ENCODE measurements at places on chromosomes 3 and 15.
A peak's percentile ranks its signal among the peaks of the same experiment; 100 is the strongest.

- DNase-seq, result no peak
Measured at GRCh38 chr3:14925729-14926591, 21.4 kb upstream of the NR2C2 start.

DNA sequence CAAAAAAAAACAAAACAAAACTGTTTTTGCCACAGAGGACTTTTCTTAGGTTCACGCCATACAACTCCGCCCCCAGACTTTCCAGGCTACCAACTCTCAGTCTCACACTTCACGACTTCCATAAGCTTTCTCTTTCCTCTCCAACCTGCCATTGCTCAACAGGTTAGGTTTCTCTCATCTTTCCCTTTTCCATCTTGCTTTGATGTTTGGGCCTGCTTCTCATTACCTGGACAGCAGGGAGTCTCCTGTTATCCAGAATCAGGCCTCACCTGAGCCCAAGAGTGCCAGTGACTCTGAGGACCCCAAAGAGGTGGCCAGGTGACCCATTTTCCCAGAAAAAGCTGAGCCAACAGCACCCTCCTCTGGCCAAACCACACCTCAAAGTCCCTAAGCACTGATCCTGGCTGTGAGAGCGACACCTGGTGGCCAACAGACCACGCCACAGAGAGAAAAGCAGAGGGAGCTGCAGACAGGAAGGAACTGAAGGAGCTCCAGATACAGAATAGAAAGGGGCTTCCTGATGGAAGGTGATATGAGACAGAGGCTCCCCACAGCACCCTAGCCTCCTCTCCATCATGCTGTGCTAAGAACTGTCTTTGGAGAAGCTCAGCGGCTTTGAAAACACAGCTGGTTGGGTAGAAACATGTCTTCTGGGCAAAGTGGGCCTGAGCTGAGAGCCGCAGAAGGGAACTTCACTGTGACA, 4.0 kb downstream of the CCDC51 start:
- DNase-seq, result peak; percentile 70

DNA sequence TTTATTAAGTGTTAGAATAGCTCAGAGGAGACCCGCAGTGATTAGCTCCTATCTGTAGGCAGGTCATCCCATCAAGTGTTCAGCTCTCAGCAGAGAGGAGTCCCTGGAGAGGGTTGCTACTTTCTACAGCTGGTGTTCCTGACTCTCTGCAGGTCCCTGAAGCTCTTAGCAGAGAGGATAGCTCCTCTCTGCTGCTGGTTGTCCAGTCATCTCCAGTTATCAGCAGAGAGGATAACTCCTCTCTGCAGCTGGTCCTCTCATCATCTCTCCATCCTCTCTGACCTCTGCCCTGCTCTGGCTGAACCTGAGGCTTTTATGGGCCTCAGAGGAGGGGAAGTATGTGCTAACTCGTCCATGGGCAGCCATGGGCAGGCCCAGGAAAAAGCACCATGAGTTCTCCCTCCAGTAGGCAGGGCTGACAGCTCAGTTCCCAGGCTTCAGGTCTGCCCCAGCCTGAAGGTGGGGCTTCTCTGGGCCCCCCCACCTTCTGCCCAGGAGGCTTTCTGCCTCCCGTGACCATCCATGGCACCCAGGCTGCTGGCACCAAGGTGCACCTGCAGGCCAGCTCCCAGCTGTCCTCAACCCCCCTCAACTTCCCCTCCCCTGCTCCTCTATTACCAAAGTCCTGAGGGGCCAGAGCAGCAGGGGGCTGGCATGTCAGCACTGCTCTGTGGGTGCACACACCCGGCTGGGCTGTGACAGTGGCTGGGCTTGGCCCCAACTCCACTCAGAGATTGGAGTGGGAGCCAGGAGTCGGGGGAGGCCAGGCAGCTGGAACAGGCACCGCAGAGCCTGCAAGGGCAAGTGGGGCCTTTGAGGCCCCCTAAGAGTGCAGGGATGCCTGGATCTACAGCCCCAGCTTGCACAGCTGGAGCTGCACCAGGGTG, 98.9 kb upstream of the FRMD4B start:
- DNase-seq, result no peak

GRCh38 chr15:64515196-64515595, 54.8 kb downstream of the ZNF609 start:
- no peak for DNase-seq

DNA sequence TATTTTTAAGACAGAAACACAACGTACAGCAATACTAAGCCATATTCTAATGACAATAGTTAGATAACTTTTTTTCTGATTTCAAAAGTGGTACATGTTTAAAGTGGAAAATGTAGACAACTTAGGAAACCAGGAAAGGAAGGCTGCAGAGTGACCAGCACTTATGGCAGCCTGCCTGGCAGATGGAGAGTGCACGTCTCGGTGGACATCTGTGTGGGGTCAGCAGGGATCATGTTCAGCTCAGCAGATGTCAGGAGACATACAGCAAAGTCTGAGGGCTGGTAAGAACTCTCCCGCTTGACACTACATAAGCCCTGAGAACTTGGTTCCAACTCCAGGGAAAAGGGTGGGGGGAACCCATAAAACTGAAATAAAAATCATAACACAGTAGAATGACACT, 128.6 kb upstream of the ADPGK start:
- no peak for DNase-seq

DNA sequence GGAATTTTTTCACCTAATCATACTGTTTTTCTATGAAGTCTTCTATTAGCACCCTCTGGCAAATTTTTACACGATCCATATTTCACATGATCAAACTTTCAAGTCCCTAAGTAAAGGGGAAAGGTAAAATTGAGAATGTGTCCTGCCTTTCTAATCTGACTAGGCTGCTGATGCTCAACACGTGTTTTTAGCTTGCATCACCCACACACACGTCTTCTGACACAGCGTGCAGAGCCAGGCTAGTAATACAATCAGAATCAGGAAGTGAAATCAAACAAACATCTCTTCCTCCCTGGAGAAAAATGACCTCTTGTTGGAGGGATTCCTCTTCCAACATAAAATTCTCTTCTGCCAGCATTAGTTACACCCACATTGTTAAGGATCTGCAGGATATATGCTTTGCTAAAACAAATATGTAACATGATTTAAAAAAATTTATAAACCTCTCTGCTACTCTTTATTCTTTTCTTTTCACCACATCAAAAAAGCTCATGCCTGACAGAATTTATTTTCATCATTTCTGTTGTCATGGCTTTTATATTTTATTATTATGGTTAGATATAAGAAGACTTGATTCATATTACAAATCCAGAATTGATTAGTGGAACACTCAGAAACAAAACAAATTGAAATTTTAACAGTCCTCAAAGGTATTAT, 122.4 kb downstream of the RAP2B start:
- peak; percentile 6 for DNase-seq

GRCh38 chr3:184561913-184562877, 610 bp downstream of the EPHB3 start:
- no peak for DNase-seq

DNA sequence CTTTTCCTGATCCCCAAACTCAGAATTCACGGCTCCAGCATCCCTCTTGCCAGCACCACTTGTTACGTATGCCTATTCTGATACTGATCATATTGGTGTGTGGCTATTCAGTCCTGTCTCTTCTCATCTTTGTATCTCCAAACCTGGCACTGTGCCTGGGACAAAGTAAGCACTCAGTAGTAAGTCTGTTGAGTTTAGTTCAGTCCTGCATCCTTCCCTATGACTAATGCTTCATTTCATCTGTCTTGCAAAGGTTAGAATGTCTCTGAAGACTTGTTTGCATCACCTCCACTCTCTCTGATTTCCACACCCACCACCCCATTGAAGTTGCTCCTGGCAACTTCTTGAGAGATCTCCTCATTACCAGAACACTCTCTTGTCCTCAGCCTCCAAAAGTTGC, 80.3 kb downstream of the HMG20A start:
- no peak for DNase-seq

DNA sequence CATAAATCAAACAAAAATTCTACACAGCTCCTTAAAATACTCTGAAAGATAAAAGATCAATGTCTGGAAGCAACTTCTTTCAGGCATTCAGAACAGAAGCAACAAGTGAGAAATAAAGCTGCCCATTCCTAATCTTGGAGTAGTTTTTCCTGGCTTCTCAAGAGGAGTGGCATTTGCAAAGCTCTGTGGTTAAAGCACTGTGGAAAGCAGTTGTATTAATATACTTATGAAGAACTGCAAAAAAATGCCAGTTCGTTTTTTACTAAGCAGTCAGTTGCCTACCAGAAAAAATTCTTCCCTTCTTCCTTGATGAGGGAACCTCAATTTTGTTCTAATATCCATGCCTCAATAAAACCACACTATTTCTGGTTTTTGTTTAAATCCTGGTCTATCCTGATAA, 197.8 kb downstream of the TNIK start:
- no peak for DNase-seq

GRCh38 chr15:50107591-50108408, 11.2 kb downstream of the ATP8B4 start:
- no peak for DNase-seq

DNA sequence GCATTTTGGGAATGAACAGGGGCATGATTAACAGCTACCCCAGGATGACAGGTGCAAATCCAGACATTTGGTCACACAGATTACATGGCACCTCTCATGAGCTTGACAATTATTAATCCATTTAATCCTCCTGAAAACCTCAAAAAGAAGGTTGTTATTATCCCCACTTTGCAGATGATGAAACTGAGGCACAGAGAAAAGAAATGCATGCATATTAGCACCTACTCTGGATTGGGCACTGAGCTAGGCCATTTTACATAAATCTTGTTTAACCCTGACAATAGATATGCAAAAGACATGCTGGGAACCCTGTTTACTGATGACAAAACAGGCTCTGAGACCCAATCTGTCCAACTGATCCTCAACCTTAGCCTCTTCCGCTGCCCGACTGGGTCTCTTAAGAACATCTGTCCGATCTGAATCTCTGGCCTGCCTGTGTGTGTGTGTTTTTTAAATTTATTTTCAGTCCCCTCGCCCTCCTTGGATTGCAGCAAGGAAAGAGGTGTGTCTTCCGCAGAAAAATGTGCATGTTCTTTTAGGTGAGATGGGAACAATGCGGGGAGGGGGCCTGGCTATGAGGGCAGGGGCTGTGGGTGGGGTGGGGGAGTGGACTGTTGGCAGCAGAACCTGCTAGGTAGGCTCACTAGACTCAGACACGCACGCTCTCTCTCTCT, 162.5 kb downstream of the WNT7A start:
- DNase-seq, result no peak

DNA sequence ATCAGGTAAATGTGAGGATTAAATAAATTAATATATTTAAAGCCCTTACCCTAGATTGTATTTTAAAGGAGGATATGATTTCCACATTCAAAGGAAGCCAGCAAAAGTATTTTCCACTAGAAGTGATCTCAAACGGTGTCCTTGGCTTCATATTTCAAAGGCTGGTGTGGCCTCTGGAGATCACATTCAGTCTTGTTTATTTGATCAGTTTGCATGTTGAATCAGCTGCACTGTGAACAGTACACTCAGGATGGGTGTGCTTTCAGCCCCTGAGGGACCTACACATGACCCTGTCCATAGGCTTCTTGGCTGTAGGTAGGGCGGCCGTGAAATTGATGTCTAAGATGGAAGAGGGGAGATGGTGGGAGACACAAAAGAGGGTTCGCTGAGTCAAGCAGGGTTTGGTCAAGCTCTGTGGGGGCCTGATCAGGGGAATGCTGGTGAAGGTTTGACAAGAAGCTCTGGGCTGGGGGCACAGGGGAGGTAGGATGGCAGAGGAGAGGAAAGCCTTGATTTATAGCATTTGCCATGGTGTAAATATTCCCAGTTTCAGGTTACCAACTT, 21.9 kb downstream of the CYP8B1 start:
- DNase-seq, result no peak

DNA sequence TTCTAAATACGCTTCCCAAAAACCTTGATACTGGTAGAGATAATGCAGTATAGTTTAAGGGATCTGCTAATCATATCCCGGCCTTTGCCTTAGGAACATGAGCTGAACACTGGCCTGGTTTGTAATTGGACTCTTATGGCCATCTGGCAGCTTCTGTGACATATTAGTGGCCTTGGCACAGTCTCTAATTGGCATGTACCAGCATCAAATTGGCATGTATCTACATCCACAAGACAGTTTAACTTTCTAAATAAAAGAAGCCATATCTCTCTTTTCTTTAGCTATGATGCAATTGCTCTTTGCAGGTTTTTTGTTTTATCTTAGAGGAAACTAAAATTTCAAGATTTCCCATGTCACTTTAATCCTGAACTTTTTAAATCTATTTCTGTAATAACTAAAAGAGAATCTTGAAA, 44.6 kb upstream of the FILIP1L start:
- no peak for DNase-seq

- DNase-seq, result no peak
Measured at GRCh38 chr15:80811781-80812315, 32.7 kb downstream of the CEMIP start.

GRCh38 chr15:95944193-95944592, 386.3 kb upstream of the NR2F2 start:
- no peak for DNase-seq

DNA sequence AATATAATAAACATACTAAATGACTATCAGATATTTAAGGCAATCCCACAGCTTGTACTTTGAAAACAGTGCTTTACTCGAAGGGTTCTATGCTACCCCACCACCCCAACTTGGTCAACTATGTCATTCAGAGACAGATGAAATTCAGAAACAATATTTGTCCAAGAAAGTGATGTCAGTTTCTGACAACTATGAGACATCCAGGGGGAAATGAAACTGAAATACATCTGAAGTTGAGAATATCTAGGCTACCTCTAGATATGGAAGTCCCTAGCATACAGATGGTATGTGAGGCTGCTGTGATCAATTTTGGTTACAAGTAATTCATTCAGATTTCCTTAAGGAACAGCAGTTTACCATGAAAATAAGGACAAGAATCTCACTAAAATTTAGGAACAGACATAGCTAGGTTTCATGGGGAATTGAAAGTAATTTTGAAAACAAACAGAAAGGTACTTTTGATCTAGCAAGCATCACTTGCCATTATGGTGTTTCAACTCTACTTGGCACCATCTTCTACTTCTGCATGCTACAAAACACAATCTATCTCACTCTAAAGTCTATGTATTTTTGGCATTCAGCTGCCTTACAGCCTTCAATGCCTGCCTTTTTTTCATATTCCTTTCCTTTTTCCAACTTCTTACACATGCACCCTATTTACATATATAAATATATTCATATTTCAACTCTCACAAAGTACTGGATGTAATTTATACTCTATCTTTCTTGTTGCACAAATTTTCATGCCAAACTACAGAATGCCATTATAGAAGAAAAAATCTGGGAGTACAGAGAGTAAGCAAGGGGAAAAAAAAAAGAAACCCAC, 21.7 kb downstream of the ATG3 start:
- no peak for DNase-seq
